H1 (cell line): ENCODE measurements at places on chromosomes 5 and 9. TPM values are rescaled to one million over a fixed set of nuclear protein-coding genes. Genes with fewer than 3 reads are reported as not detected.

GABRA6 gene
- total RNA-seq, result not detected in 2 replicates

DNA sequence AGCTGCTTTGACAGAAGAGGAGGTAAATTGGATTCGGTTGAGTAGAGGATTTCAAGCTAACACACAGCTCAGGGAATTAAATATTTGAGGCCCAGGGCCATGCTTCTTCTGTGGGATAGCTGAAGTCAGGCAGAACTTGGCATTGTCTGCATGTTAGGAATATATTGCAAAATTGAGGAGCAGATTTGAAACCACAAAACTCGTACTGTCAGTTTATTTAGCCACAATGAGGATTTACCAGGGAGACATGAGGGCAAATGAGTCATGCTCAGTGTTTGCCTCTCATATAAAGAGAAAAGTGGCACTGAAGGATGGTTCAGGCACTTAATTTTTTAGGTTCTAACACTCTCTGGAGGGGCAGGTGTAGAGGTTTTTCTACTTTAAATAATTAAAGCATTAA is 83.0 kb upstream of the PRLR start:
- no peaks in the 10 kb centered on the region for H3K27me3 ChIP-seq
- no peaks in the 10 kb centered on the region for H3K4me1 ChIP-seq
- H3K27ac ChIP-seq, result no peak overlapping the region
- DNase-seq, result no peak
- no peak overlapping the region for H3K4me3 ChIP-seq
- H3K36me3 ChIP-seq, result no peaks in the 10 kb centered on the region

- no peaks in the 10 kb centered on the region for H3K36me3 ChIP-seq
- H3K4me3 ChIP-seq, result no peak overlapping the region
- H3K27ac ChIP-seq, result no peak overlapping the region
- H3K27me3 ChIP-seq, result no peaks in the 10 kb centered on the region
Measured at GRCh38 chr5:5217371-5217770, 77.2 kb downstream of the ADAMTS16 start.

GRCh38 chr9:34154057-34154456 is 24.8 kb upstream of the UBAP1 start:
- no peaks in the 10 kb centered on the region for H3K36me3 ChIP-seq
- no peak overlapping the region for H3K27ac ChIP-seq
- no peak overlapping the region for H3K4me3 ChIP-seq
- no peak for DNase-seq
- H3K27me3 ChIP-seq, result no peaks in the 10 kb centered on the region

GRCh38 chr5:79975422-79975821 is 15.6 kb downstream of the MTX3 start:
- H3K36me3 ChIP-seq, result peaks cover 15% of the 10 kb centered on the region; the same call in 1 of the 2 replicates
- no peak overlapping the region for H3K4me3 ChIP-seq
- no peaks in the 10 kb centered on the region for H3K27me3 ChIP-seq

PTGDS gene
- total RNA-seq, result 2.2 and 2.3 TPM in 2 replicates
